ENCODE measurements at places on chromosomes 5 and 9. TPM values are rescaled to one million over a fixed set of nuclear protein-coding genes. Genes with fewer than 3 reads are reported as not detected.
A peak's percentile ranks its signal among the peaks of the same experiment; 100 is the strongest.

The TEK gene
- 46.6 TPM for polyA plus RNA-seq

DNA sequence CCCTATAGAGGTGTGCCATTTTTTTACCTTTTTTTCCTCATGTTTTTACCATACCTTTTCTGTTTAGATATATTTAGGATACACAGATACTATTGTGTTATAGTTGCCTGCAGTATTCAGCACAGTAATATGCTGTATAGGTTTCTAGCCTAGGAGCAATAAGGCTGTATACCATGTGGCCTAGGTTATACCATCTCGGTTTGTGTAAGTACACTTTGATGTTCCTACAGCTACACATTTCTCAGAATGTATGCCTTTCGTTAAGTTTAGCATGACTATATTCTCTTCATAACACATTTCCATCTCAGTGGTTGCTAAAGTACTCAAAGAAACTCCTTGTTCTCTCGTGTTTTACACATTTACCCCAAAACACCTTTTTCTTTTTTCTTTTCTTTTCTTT, 23.0 kb downstream of the UBE2D2 start:
- no peak for DNase-seq

The PRRX2 gene
- 1.1 TPM for polyA plus RNA-seq

DNA sequence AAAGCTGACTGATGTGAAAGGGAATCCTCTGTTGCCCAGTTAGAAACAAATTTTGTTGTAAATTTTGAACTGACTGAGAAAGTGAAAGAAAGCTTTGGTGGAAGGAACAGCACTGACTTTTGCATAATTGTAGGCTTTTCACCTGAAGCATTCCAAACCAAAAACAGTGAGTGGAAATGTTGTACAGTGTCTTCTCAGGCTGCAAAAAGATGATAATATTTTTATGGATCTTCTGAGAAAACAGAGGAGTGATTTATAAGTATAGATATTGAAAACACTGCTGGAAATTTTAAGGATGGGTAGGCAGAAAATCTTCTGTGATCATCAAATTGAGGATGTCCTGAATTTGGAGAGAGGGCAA, 40.0 kb downstream of the LURAP1L start:
- DNase-seq = no peak

The GRIA1 gene
- 5.4 TPM for polyA plus RNA-seq

- no peak for DNase-seq
Measured at GRCh38 chr9:93319992-93320500, 131.4 kb upstream of the FAM120A start.

The MRPS2 gene
- polyA plus RNA-seq = 60.4 TPM

GRCh38 chr5:3194271-3194670, 401.4 kb upstream of the IRX1 start:
- no peak for DNase-seq

The FAM81B gene
- 8.5 TPM for polyA plus RNA-seq

The CCL28 gene
- 4.4 TPM for polyA plus RNA-seq

DNA sequence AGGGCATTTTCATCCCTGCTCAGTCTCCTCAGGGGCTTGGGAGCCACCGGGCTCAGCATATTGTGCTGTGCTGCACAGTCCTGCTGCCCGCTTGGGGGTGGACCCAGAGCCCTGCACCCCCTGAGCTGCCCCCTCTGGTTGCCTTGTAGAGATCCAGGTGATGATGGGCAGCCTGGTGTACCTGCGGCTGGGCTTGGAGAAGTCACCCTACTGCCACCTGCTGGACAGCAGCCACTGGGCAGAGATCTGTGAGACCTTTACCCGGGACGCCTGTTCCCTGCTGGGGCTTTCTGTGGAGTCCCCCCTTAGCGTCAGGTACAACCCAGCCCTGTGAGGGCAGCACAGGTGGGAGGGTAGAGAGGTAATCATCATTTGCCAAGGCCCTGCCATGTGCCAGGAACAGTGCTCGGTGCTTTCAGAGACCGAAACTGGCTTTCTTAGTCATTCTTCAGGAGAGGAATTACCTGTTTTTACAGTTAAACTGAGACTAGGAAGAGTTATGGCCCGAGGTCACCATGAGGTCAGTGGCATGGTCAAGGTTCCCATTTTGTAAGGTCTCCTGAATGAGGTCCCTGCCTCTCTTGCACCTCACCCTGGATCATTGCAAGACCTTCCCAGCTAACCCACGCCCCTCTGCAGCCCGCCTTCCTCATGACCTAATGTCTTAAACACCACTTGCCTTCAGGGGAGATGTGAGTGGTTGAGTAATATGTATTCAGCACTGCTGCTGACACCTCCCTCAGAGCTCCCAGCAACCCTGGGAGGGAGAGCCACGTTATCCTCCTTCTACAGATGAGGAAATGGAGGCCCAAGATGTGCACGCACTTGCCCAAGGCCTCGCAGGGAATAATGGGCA, 7.5 kb downstream of the NHP2 start:
- DNase-seq = no peak

DNA sequence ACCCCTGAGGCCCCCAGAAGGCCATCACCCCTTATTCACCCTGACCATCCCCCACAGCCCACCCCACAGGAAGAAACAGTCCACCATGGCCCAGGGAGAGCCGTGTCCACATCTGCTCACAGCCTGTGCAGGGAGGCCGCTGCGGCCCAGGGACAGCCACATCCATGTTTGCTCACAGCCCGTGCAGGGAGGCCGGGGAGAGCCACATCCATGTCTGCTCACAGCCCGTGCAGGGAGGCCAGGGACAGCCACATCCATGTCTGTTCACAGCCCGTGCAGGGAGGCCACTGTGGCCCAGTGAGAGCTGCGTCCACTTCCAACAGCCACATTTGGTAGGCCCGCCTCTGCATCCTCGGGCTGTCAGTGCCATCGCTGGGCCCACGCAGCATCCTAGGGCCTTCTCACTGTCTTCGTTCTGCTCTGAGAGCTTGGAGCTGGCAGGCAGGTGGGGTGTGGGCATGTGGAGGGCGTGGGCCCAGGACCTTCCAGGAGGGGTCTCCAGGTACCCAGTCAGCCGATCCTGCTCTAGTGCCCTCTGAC, 38.1 kb downstream of the LPCAT1 start:
- DNase-seq = no peak

DNA sequence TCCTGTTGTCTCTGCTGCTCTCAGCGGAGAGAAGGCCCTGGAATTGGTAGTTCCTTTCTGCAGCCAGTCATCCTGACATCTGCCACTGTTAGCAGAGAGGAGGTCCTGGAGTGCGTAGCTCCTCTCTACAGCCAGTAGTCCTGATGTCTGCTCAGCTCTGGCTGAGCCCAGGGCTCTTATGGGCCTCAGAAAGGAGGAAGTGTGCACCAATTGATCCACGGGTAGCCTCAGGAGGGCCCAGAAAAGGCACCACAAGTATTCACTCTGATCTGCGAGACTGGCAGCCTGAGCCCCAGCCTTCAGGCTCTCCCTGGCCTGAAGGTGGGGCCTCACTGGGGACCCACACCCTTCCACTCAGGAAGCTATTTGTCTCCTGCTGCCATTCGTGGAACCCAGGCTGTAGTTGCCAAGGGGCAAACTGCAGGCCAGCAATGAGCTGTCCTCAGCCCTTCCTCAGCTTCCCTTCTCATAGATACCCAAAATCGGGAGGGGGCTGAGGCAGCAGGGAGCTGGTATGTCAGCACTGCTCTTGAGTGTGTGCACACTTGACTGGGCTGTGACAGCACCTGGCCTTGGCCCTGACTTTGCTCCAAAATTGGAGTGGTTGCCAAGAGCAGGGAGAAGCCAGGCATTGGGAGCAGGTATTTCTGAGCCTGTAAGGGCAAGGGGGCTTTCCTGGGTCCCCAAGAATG, 1049.5 kb upstream of the ACO1 start:
- no peak for DNase-seq

- DNase-seq = no peak
Measured at GRCh38 chr5:14136228-14136627, 6.9 kb upstream of the TRIO start.

- no peak for DNase-seq
Measured at GRCh38 chr9:68626526-68626925, 78.5 kb upstream of the PIP5K1B start.

- DNase-seq = no peak
Measured at GRCh38 chr5:45521067-45521466, 175.1 kb downstream of the HCN1 start.

DNA sequence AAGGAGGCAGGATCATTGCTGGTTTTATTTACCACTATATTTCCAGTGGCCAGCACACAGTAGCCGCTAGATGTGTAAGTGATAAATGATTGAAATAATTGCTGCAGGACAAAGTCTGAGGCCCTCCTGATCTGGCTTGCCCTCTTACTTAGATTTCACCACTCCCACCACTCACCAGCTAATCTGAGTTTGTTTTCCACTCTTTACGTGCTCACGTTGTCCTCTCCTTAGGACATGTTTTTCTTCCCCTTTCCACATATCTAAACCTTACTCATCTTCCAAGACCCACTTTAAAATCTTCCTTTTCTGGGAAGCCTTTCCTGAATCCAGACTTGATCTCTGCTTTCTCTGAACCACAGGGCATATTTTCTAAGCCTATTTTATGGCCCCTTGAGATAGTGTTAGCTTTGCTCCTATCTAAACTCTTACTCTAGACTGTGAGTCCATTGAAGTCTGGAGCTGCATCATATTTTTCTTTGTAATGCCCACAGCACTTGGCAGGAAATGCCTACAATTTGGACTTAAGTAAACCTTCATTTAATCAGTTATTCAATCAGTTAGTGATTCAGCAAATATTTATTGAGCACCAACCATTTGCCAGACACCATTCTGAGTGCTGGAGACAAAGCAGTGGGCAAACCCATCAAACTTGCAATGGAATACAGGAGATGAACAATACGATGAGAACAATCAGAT, 2.4 kb downstream of the TLR4 start:
- DNase-seq = no peak

DNA sequence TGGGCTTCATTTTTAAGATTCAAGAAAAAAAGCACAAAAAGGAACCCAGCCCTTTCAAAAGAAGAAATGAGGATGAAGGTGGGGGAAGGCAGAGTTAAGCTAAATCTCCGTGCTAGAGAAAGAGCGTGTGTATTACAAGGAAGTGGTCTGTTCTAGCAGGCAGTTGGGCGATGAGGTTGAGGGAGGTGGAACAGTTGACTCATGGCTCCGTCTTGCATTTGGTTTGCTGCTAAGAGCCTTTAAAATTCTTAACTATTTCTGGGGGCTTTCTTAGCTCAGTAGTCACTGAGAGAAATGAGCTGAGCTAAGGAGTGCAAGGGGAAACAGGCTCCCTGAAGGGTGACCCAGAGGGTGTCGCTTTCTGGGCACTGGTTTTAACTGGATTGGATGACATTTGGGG, 117.4 kb downstream of the GCNT1 start:
- no peak for DNase-seq

DNA sequence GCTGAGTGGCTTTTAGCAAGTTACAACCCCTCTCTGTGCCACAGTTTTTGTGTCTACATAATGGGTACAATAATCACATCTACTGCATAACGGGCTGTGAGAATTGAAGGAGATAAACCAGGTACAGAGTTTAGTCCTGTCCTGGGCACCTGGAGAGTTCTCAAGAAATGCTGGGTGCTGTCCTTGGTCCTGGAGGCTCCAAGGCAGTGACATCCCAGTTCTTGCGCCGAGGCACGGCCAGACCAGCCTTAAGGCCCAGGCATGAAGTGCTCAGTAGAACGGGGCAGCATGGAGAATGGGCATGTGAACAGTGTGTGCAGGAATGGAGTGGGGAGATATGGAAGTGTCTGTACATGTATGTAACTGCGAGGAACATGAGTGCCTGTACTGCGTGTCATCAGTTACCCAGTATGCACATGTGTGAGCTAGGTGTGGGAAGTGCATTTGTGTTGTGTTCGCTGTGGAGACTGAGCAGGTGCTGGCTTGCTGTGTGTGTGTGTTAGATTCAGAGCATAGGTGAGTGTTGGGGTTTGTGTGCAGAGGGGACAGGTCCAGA, 6.3 kb upstream of the UNC5A start:
- peak; percentile 49 for DNase-seq

The GBA2 gene
- 105 TPM for polyA plus RNA-seq

The SV2C gene
- 0.11 TPM for polyA plus RNA-seq

GRCh38 chr9:96087669-96088299, 212.3 kb downstream of the ERCC6L2 start:
- DNase-seq = no peak

GRCh38 chr9:133063500-133064231, 1.9 kb downstream of the CEL start:
- no peak for DNase-seq

The OLFML2A gene
- polyA plus RNA-seq = 24.9 TPM
